Breast epithelium (tissue), 4 donors: ENCODE measurements at places on chromosomes 7 and 10. TPM values are rescaled to one million over a fixed set of nuclear protein-coding genes. Genes with fewer than 3 reads are reported as not detected.

PTPRE gene
- total RNA-seq = 11.8 TPM

DNA sequence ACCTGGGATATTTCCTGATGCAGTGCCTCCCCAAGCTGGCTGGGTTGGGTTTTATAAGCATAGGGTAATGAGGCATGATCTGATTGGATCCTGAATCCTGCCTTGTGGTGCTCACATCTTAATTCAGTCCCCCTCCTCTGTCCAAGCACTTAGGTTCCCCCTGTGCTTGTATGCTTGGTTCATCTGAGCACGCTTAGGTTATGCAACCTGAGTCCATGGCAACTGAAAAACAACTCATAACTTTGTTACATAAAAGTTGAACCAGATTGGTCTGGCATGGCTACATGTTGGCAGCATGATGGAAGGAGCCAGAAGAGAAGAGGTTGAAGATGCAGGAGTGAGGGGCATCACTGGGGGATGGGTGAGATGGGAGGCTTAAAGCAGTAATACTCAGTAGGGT lies 57.3 kb upstream of the OSBPL3 start:
- DNase-seq = no peak

DNA sequence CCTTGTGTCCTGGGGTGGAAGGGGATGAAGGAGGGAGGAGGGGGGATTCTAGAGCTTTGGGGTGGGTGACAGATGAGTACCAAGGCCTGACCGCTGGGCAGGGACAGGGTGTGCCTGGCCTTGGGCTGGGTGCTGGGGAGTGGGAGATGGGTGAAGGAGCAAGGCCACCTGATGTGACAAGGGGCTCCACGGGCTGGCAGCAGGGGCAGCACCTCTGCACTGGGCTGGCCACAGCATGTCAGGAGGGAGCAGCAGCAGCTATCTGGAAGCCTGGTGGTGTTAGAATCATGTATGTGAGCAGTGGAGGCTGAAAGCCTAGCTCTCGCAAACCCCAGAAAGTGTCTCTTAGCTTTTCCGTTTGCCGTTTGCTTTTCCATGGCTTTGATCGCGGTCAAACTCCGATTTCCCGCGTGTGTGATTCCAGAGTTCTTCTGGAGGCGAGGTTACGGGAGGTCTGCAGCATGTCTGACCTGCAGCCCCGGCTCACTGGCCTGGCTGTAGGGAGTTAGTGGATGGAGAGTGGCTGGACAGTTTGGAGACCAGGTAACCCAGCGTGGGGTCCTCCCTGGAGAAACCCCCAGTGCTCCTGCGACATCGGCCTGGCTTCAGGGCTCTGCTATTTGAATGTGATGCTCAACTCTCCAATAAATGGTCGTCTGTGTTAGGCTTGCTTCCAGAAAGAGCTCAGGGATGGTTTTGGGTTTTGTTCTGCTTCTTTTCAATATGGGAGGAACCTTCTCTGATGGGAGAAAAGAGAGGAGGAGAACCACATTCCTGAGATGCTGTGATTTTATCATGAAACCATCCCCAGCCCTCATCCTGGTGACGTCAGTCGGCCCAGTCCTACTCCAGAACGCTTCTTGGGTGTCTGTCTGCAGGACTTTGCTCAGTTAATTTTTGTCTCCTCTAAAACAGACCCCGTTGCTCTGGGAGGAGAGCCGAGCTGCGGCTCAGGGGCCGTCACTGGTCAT lies 105.5 kb downstream of the CUX1 start:
- DNase-seq = no peak

GRCh38 chr7:35353481-35353880 lies 99.6 kb upstream of the TBX20 start:
- no peak for DNase-seq

ELAPOR2 gene
- total RNA-seq = 38.1 TPM

GRCh38 chr7:26443006-26443405 lies 151.3 kb downstream of the SNX10 start:
- DNase-seq = no peak

- DNase-seq = no peak
Measured at GRCh38 chr10:59387951-59388670, 25.8 kb upstream of the FAM13C start.

GPER1 gene
- total RNA-seq = 2.6 TPM

ATG9B gene
- 2.0 TPM for total RNA-seq

SCIN gene
- 4.7 TPM for total RNA-seq

PRR15 gene
- total RNA-seq = 11.8 TPM

LRRC18 gene
- not detected for total RNA-seq

- DNase-seq = no peak
Measured at GRCh38 chr10:30770229-30770628, 140.7 kb upstream of the LYZL2 start.

GRCh38 chr7:109437957-109438356 lies 868.3 kb downstream of the DNAJB9 start:
- DNase-seq = no peak

- no peak for DNase-seq
Measured at GRCh38 chr7:129122078-129122750, 22.3 kb upstream of the TSPAN33 start.

NME8 gene
- total RNA-seq = not detected

DNA sequence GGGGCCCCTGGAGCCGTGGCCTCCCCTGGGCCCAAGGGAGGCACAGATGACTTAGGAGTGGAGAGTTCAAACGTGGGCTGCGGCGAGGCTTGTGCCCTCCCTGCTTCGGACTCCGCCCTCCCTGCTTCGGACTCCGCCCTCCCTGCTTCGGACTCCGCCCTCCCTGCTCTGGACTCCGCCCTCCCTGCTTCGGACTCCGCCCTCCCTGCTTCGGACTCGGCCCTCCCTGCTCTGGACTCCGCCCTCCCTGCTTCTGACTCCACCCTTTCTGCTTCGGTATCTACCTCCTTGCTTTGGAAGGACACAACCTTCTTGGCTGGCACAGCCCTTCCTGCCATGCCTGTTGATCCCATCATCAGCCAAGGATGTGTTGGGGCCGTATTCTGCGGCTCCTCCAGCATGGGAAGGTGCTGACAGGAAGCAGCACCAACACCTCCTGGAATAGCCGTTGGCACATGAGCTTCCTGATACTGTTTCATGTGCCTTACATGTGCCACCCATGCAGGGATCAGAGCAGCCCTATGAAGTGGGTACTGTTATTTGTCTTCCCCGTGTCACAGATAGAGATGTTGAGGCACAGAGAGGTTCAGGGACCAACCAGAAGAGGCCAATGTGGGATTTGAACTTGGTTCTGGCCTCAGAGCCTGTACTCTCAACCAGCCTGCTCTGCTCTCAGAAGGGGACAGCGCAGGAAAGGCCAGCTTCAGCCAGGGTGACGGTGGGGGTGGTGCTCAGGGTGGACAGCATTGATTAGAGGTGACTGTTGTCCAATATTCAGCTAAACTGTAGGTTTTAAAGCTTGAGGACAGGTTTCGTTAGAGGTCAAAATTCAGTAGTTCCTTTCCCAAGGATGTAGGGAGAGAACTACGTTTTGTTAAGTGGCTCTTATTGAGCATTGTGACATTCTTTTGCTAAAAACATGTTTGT lies 114.5 kb downstream of the NKX6-2 start:
- DNase-seq = peak; percentile 41

GRCh38 chr10:65294329-65294728 lies 1631.5 kb upstream of the LRRTM3 start:
- DNase-seq = no peak

LRMDA gene
- total RNA-seq = 11.1 TPM

GRCh38 chr10:6202684-6203330 lies at the start of gene PFKFB3:
Gene PFKFB3, plus strand, starts transcription at chr10:6202932. Its CDS starts 329 bp downstream, at chr10:6203261.
- peak; percentile 93 for DNase-seq

- no peak for DNase-seq
Measured at GRCh38 chr10:12907656-12908055, 93.9 kb downstream of the CCDC3 start.

DNA sequence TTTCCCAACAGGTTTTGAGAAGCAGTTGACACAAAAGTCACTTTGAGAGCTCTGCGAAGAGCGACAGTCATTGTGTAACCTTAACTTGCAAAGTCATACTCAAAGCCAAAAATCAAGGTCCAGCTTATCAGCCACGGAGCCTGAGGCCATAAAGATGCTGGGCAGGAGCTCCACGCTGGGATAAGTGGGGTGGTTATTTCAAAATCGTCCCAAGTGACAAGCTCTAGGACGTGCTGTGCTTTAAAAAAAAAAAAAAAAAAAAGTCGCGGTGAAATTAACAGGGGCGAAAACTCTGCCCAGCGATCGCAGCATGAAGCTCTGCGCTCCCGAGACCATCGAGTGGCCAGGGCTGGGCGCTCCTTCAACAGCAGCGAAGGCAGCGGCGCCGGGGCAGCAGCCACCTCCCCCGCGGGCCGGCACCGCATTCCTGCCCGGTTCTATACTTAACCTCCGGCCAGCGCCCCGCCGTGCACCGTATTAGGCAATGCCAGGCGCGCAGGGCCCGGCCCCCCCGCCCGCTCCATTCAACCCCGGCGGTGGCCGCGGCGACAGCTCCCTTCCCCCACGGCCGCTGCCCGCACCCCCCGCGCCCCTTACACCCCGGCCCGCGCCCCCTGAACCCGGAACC lies 657 bp downstream of the HACD1 start:
- DNase-seq = peak; percentile 52

POR gene
- total RNA-seq = 87.7 TPM

- no peak for DNase-seq
Measured at GRCh38 chr10:12769323-12770044, 232.0 kb downstream of the CCDC3 start.

GRCh38 chr7:138887872-138888656 lies 90.1 kb upstream of the ATP6V0A4 start:
- no peak for DNase-seq

ABHD11 gene
- 57.8 TPM for total RNA-seq

PRSS2 gene
- not detected for total RNA-seq

SNX10 gene
- 13.4 TPM for total RNA-seq

GRCh38 chr10:3494838-3495230 lies 290.2 kb downstream of the KLF6 start:
- no peak for DNase-seq

GRCh38 chr7:47577321-47577919 lies 4.5 kb downstream of the TNS3 start:
- no peak for DNase-seq

GRCh38 chr7:132399367-132399766 lies 176.9 kb downstream of the PLXNA4 start:
- no peak for DNase-seq

AMPH gene
- total RNA-seq = 31.0 TPM

RSPH10B2 gene
- total RNA-seq = not detected

DNA sequence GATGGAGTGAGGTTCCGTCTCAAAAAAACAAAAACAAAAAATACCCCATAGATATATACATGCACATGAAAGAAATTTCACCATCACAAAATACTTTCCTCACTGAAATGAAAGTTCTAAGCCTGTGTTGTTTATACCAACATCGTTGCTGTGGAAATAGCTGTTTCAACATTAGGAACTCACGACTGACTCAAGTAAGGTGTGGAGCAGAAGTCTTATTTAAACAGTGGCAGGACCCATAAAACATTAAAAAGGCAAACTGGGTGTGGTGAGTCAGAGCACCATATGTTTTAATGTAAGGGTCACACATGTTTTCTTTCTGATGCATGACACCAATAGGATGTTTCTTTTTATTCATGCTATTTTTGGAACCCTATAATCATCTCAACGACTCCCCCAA lies 48.3 kb downstream of the BAIAP2L1 start:
- no peak for DNase-seq

GRCh38 chr7:124155432-124156022 lies 122.7 kb upstream of the TMEM229A start:
- DNase-seq = no peak

COL26A1 gene
- total RNA-seq = not detected

DNA sequence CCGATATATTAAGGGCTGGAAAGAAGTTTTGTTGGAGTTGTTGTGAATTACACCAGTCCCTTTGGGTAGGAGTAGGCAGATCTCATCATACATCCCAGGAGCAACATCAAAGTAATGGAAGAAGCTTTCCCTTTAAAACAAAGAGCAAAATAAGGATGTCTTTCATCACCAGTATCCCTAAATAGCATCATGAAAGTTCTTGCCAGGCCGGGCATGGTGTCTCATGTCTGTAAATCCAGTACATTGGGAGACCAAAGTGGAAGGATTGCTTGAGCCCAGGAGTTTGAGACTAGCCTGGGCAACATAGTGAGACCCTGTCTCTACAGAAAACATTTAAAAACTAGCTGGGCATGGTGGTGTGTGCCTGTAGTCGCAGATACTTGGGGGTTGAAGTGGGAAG lies 38.7 kb downstream of the LRRC20 start:
- DNase-seq = no peak

LMBR1 gene
- total RNA-seq = 69.0 TPM

DNA sequence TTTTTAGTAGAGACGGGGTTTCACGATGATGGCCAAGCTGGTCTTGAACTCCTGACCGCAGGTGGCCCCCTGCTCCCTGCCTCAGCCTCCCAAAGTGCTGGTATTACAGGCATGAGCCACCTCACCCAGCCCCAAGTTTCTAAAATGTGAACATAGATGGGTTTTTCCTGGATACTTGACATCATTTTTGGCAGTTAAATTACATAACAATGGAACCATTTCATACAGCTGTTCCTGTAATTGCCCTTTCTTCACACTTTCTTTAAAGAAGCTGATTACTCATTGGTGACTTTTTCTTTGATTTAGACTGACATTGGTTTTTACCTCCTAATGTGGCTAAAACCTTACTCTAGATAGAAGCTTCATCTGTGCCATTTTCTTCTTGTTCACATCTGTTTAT lies 5.9 kb downstream of the ZKSCAN1 start:
- DNase-seq = no peak

- no peak for DNase-seq
Measured at GRCh38 chr7:86818903-86819302, 175.2 kb downstream of the GRM3 start.

GRCh38 chr7:27210441-27211083 lies 10.7 kb upstream of the HOXA13 start:
- DNase-seq = no peak

DNA sequence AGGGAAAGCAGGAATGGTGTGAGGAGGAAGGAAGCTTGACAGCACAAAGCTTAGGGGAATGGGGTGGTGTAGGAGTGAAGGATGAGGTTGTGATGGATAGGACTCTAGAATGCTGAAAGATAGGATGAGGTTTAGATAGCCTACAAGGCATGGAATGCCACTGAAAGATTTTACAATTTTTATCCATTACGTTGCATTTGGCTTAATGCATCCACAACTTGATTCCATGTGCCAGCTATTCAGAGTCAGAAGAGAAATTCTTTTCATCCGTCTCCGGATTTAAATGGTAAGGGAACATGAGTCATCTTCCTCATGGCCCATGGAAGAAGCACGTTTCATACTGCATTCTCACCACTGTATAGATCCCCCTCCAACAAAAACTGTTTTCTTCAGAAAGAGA lies 212.4 kb upstream of the BMPER start:
- no peak for DNase-seq

GRCh38 chr7:157211690-157212089 lies 73.0 kb downstream of the UBE3C start:
- no peak for DNase-seq

- DNase-seq = no peak
Measured at GRCh38 chr10:121935702-121936101, 7.9 kb upstream of the ATE1 start.

DNA sequence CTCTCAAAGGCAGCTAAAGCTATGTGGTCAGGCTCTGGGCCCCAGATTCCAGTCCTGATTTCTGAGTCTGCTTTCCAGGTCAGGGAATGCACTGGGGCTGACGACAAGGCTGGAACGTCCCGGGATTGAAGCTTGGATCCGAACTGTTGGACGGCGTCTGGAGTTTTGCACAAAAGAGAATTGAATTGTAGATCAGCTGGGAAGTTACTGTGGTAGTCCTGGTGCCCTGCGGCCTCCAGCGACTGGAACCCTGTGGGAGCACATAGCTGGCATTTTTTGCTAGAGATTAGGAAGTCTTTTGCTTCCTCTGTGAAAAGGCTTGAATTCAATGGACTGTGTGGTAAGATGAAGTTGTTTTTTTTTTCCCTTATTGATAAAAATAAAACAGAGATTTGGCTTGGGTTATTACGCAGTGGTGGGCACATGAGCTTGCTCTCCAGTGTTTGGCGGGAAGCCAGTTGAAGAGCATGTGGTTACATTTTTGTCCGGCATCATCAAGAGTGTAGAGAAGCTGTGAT lies at the start of gene HK1:
TSS of gene HK1 (plus strand) at position 51 of the 518 bp plus-strand sequence.
- DNase-seq = no peak
